ENCODE measurements at places on chromosomes 2 and 18.

- no peak for DNase-seq
Measured at GRCh38 chr2:176679061-176679669, 409.9 kb downstream of the MTX2 start.

DNA sequence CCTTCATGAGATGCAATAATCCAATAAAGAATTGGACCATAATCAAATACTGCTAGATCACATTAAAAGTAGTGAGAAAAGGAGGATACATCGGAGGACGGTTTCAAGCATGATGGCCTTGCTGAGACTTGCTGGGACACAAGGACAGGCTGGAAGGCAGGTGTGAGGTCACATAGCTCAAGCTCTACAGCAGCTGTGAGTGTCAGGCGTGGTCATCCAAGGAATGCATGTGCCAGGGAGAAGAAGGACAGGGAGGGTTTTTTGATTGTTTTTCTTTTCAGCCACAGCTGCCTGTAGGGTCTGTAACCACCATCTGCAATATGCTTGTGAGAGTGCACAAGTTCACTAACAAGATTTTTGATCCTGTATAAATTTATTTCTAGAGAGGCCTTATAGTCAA is 57.6 kb downstream of the BMP10 start:
- no peak for DNase-seq

GRCh38 chr2:47181176-47181575 is 26.1 kb upstream of the STPG4 start:
- no peak for DNase-seq

DNA sequence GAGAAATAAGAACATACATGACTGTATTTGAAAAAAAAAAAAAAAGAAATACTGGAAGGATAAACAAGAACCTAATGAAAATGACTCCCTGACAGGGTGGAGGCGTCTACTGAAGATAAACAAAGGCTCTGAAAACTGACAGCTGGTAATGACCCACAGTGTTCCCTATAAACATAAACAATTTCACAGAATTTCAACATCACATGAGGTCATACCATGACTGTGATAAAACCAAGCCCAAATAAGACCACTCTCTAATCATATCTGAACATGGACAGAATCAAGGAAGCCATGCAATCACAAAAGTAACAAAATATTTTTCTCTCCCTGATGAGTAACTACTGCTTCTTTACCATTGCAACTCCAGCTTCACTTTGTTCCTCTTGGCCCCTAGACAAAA is 159.3 kb downstream of the FAM124B start:
- no peak for DNase-seq

GRCh38 chr2:232104076-232104646 is 142.6 kb downstream of the DIS3L2 start:
- DNase-seq, result no peak

DNA sequence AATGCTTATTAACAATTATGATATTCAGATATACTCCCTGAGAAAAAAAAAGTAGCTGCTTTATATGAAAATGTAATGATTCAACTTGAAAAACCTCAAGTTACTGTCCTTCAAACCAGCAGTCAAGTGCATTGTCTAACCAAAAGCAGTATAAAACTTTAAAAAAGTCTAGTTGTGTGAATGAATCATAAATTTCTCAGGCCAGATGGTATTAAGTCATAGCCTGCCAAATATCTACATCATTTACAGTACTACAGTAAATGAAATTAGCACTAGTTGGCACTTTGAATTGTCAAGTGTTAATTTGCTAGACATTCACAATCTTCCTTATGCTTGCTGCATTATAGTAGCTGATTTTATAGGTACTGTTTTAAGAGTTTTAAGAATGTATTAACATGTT is 85.9 kb downstream of the CBLN2 start:
- no peak for DNase-seq

GRCh38 chr2:19900931-19901441 is 797 bp downstream of the TTC32 start:
- DNase-seq, result no peak
